NCI-H69 (cell line): ENCODE measurements at places on chromosomes 1 and 21.

DNA sequence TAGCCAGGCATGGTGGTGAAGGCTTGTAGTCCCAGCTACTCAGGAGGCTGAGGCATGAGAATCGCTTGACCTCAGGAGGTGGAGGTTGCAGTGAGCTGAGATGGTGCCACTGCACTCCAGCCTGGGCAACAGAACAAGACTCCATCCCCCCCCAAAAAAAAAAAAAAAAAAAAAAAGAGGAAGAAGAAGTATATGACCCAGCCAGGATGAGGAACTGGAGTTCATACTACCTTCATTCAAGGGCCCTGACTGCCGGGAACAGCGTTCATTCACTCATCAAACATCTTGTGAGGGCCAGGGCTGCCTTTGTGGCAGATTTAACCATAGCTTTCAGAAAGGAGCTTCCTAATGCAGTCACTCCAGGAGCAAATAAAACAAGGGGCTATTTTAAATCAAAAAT is 127.6 kb downstream of the MRPS6 start:
- no peak for DNase-seq

DNA sequence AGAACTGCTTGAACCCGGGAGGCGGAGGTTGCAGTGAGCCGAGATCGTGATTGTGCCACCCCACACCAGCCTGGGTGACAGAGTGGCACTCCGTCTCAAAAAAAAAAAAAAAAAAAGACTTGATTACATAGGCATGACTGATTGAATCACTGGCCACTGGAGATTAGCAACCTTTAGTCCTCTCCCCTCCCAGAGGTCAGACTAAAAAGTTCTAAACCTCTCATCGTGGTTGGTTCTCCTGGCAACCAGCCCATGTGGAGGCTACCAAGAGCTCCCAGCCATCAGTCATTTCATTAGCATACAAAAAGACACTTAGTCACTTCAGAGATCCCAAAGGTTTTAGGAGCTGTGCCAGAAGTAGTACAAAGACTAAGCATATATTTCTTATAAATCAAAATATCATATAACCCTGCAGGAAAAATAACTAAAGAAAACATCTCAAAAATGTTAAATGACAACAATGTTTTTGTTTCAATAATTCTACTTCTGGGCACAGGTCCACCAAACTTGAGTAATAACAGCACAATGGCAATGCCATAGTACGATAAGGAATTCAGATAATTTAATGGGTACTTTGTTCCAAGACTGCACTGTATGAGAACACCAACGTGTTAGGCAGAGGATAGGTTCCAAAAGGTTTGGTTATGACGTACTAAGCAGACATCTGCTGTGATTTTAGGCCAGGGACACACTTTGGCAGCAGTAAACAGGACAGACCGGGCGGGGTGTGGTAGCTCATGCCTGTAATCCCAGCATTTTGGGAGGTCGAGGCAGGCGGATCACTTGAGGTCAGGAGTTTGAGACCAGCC is 18.1 kb downstream of the USP48 start:
- DNase-seq: peak; percentile 56

- DNase-seq: no peak
These were observed 47.0 kb upstream of the MPC2 start for GRCh38 chr1:167983797-167984420.

DNA sequence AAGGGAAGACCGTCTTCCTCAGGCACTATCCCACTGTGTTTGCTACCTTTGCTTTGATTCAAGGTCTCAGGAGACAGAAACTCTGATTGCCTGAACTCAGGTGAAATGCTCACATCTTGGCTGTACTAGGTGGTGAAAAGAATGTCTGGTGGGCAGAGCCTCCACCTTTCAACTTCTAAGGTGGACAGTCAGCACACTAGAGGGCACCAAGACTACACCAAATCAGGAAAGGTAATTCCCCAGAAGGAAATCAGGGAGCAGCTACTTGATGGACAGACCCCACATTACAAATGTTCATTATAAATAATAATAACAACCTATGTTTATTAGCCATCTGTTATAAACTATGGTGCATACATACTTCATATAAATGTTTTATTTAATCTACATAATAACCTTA is 220.9 kb downstream of the ATG4C start:
- DNase-seq: peak; percentile 35

DNA sequence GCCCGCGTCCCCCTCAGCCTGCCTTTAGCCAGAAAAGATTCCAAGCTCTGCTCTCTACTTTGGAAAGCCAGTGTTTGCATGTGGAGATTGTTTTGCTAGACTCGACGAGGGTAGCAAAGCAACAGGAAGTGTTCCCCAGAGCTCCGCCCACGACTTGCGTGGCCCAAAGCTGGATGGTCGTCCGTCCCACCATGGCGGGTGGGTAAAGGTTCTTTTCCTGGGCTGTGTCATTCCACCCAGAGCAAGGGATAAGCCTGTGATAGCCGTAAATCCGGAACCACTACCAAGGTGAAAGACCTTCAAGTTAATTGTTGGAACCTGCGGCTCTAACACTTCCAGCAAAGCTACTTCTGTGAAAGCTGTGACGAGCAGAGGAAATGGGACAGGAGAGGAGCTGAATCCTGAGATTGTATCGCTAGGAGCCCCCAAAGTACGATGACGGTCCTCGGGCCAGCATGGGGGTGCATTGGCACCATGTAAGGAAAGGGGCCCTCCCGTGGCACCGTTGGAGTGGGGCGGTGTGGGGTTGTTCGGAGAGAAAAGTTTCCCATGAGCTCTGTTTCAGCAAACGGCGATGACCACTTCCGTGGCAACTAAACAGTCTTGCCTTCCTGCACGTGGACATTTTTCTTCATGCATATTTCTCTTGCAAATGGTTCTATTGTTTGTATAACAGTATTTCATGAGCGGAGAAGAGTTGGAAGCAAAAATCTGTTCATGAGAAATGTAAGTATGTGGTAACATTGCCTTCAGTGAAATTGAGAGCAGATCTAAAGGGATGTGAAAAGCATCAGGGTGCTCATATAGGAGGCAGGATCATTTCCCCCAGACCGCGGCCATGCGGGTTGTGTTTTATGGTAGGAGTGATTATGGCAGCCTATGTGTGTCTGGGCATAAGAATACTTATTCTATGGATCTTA is 8.4 kb downstream of the MX2 start:
- DNase-seq: no peak

GRCh38 chr1:221575605-221576004 is 166.3 kb downstream of the DUSP10 start:
- peak; percentile 49 for DNase-seq

GRCh38 chr1:165826565-165827267 is 698 bp upstream of the UCK2 start:
- DNase-seq: no peak

DNA sequence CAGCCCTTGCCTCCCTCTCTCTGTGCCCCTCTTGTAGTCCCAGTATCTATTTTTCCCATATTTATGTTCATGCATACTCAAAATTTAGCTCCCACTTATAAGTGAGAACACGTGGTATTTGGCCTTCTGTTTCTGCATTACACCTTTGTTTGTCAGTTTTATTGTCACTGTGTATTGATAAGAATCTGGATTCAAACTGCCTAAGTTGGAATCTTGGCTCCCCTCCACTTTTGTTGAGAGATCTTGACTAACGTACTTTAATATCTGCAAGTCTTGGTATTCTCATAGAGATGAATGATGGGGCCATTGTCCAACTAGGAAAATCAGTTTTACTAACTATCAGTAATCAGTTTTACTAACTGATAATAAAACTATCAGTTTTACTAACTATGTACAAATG is 87.8 kb upstream of the PRMT6 start:
- DNase-seq: no peak

DNA sequence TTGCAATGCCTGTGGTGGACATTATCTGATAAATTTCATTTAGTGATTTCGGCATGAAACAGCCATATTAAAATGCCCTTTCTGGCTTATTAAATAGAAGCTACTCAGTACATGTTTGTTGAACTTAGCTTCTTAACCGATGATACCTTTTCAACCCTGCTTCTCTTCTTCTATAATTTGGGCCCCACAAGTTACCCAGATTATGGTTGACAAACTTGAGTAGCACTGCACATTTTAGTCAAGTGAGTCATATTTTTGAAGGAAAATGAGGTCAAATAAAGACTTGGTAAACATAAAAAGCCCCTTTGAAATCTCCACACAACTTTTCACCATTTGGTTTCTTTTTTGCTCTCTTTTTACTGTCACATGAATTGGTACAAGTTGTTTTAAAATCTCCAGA is 33.8 kb downstream of the GIPC2 start:
- DNase-seq: no peak

DNA sequence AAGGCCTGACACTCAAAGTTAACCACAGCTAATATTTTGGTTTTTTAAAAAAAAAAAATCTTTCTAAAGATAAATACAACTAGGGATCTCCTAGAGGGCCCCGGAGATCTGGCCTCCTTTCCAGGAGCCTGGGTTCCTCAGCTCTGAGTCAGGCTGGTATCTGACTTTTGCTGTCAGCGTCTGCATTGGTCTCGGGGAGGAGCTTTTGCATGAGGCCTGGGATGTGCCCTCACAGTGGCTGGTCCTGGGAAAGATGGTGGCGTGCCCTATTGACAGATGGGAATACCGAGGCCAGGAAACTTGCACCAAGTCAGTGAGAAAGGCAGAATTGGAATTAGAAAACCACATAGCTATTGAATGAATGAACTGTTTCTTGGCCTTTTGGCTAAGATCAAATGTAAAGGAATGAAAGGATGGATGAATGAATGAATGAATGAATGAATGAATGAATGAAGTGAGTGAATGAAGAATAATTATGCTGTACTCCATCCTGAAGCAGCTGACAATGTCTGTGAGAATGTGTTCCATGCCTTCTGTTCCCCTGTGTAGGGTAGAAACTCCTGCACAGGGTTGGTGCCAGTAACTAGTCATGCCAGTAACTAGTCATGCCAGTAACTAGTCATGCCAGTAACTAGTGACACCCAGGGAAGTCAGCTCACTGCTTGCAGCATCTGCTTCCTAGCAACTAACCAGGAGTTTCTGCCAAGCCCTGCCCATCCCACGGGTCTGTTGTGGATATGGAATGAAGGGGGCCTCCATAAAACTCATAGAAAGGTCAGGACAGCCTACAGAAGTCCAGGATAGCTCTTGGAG is 242.5 kb upstream of the VAMP3 start:
- no peak for DNase-seq

- DNase-seq: no peak
These were observed 111.3 kb downstream of the GREM2 start for GRCh38 chr1:240500647-240501046.

GRCh38 chr1:97379387-97380075 is 541.3 kb downstream of the DPYD start:
- DNase-seq: no peak

- peak; percentile 70 for DNase-seq
These were observed 10.1 kb upstream of the EFNA1 start for GRCh38 chr1:155117610-155118009.

DNA sequence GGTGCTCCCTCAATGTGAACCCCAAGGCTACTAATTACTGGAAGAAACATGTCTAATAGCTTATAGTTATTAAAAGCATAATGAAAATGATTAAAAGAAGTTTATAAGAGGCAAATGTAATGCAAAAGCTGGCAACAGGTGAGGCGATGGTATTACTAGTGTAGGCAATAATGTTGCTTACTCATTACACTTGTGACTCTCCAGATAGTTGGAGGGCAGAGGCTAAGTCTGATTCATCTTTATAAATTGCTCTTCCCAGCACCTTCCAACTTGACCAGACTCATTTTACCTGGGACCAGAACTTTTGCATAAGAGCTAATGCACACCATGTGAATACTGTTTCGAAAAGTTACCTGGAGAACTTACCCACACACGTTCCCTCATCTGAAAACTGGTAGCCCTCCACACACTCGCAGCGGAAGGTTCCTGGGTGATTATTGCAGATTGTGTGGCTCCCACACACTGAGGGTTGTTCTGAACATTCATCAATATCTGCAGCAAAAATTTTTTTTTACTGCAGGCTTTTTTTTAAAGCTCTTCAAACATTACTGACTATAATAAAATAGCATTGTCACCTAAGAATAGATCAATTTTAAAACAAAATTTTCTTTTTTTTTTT is 48.0 kb downstream of the NID1 start:
- DNase-seq: no peak

- DNase-seq: no peak
These were observed 1280.2 kb downstream of the NCAM2 start for GRCh38 chr21:22278366-22278765.

DNA sequence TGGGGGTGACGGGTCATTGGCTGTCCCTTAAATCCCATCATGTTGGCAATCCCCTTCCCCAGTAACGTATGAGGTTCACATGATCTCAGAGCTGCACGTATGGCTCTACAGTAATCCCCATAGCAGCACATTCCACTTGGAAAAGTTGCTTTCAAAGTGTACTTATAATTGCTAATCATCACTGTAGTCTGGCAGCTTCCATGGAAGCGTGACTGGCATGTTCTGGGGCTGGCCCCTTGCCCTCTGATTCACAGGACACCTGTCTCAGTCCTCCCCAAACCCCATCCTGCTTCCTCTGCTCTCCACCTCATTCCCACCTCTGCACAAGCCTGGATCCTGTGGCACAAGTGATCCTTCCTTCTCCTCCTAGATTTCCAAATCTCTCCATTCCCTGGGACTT is 102.2 kb downstream of the TSEN15 start:
- no peak for DNase-seq

- peak; percentile 50 for DNase-seq
These were observed 37.7 kb upstream of the DDAH1 start for GRCh38 chr1:85502625-85503083.

GRCh38 chr1:229339520-229339919 is 3.3 kb downstream of the CCSAP start:
- DNase-seq: no peak

DNA sequence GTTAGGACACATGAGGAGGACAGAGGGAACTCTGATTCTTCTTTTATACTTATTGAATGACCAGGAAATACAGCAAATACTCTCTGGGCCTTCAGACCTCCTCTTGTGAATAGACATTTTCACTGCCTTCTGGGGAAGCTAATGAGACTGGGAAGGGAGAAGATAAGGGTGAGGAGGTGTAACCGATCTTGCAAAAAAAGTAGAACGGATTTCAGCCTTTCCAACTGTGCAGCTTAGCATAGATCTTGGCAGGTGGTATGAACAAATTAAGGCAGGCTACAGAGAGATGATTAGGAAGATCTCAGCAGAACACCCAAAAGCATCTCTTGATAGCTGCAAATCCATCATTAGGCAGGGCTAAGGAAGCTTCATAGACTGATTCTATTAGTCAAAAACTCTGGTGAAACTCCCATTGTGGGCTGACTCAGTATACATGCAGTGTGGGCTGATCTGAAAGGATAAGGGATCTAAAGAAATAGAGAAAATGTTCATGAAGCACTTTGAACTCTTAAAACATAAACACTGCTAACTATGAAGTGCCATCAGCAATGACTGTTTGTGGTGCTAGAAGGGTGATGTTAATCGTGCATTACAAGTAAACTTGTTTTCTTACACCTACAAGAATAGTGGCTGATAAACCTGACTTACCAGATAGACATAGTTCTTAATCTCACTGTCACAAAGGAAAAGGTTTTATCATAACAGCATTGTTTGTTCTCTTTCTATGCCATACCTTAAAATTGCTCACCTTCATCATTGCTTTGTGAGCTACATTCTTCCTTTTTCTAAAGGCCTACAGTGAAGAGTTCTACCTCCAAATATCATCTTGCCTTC is 85.5 kb upstream of the PALMD start:
- DNase-seq: no peak

GRCh38 chr1:17335821-17336710 is 28.1 kb downstream of the PADI4 start:
- peak; percentile 63 for DNase-seq

- DNase-seq: no peak
These were observed 79.2 kb upstream of the ARHGEF16 start for GRCh38 chr1:3375245-3375644.

- DNase-seq: no peak
These were observed 36.3 kb upstream of the MAGOH start for GRCh38 chr1:53274541-53275185.

- DNase-seq: peak; percentile 8
These were observed 5.9 kb upstream of the PTPRF start for GRCh38 chr1:43524804-43525203.

GRCh38 chr21:40186045-40186444 is 318.8 kb downstream of the PCP4 start:
- DNase-seq: no peak
